ENCODE measurements at places on chromosomes 2 and 18.

- DNase-seq, result no peak
Measured at GRCh38 chr2:235856151-235856854, 311.9 kb downstream of the GBX2 start.

GRCh38 chr2:231361701-231362554 lies 33.6 kb upstream of the B3GNT7 start:
- no peak for DNase-seq

GRCh38 chr2:219285894-219286425 lies 6.8 kb downstream of the DNAJB2 start:
- no peak for DNase-seq

DNA sequence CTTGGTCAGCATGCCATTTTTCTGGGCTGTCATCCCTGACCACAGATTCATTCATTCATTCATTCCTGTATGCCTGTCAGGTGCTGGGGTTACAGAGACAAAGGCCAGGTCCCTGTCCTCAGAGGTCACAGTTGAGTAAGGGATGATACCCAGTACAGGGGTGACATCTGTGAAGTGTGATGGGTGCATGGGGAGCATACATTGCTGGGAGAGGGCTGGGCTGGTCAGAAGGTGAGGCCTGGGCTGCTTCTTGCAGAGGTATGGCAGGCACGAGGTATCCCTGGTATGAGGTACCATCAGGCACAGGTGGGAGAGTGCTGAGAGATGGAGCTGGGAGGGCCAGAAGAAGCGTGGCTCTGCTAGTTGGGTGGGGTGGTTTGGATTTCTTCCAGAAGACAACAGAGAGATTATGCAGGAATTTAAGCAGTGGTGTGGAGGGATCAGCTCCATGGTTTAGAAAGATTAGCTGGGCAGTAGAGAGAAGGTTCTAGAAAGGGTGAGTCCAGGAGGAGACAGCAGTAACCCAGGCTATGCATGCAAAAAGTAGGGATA lies 181.9 kb upstream of the HAAO start:
- DNase-seq, result no peak

GRCh38 chr2:105744091-105744908 lies 412 bp upstream of the NCK2 start:
- no peak for DNase-seq

DNA sequence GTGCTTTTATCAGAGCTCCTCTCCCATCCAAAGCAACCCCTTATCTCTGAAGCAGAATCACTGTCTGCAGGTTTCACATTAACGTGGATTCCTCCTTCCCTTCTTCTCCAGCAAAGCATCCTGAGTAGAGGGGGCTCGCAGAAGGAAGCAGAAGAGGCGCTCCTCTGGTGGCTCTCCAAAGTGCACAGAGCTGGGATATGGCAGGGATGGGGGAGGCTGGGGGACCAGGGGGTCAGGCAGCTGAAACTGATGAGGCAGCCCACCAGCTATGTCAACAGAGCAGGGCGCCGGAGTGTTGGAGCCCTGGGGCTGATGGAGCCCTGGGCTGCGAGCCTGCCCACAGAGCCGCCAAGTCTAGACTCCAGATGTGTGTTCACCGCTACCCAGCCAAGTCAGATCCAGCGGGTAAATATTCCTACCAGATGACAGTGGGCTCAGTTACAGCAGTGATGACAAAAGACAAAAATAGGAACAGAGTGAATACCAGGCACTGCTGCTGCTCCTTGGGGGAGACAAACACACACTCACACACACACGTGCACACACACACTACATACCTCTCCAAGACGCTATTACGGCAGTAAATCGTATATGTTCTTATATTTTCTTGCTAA lies 678.3 kb upstream of the ID2 start:
- peak; percentile 73 for DNase-seq

- DNase-seq, result no peak
Measured at GRCh38 chr18:13548106-13548819, 178.1 kb downstream of the FAM210A start.

GRCh38 chr2:205115511-205115910 lies 566.8 kb upstream of the NRP2 start:
- DNase-seq, result no peak

DNA sequence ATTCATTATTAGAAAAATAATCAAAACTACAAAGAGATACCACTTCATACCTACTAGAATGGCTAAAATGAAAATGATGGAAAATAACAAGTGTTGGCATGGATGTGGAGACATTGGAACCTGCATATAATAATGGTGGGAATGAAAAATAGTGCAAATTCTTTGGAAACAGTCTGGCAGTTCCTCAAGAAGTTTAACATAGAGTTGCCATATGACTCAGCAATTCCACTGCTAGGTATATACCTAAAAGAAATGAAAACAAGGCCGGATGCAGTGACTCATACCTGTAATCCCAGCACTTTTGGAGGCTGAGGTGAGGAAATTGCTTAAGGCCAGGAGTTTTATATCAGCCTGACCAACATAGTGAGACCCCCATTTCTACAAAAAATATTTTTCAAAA lies 41.6 kb upstream of the ACYP2 start:
- no peak for DNase-seq

DNA sequence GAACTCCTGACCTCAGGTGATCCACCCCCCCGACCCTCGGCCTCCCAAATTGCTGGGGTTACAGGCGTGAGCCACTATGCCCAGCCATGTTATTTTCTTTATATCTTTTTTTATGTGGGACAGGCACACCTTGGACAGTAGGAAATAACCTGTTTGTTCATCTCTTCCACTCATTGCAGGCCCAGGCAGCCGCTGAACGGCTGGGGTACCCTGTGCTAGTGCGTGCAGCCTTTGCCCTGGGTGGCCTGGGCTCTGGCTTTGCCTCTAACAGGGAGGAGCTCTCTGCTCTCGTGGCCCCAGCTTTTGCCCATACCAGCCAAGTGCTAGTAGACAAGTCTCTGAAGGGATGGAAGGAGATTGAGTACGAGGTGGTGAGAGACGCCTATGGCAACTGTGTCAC lies 8.4 kb downstream of the CAD start:
- no peak for DNase-seq

- DNase-seq, result no peak
Measured at GRCh38 chr2:85911814-85912692, 23.3 kb upstream of the ST3GAL5 start.

GRCh38 chr2:191557841-191558240 lies 120.1 kb upstream of the NABP1 start:
- no peak for DNase-seq

GRCh38 chr18:64027931-64028695 lies 58.2 kb downstream of the SERPINB8 start:
- no peak for DNase-seq

- no peak for DNase-seq
Measured at GRCh38 chr2:150653351-150653750, 165.9 kb upstream of the RND3 start.

GRCh38 chr18:39441648-39442047 lies 1876.0 kb upstream of the CELF4 start:
- no peak for DNase-seq

DNA sequence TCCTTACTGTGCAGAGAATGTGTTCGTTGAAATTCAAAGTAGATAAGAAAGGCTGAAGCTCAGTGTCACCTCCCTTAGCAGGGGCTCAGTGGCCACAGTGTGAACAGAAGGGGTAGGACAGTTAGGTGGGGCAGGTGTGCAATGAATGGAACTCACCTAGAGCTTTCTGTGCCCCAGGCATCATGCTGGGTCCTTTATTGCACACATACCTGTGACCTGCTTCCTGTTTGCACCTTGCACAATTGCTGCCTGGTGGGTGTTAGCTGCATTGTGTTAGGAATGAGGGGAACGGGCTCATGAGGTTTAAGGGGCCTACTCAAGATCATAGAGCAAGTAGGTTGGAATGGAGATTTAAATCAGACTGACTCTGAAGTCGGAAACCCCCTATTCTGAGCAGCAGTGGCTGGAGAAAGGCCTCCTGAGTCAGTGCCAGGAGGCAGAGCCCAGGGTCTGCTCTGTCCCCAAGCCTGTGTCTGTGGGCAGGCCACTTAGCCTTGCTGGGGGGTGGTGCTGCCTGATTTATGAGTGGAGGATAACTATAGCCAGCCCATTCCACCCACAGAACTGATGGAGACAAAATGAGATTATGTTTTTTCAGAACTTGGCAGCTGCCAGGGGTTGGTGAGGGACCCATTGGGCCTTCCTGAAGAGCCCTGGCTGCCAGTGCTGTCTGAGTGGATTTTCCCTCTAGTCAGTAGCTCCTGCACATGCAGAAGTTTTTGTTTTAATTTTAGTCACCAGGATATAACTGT lies 76.2 kb downstream of the NPAS2 start:
- no peak for DNase-seq

GRCh38 chr2:107323946-107324565 lies 438.1 kb upstream of the ST6GAL2 start:
- no peak for DNase-seq

GRCh38 chr18:79258447-79258846 lies 137.3 kb upstream of the NFATC1 start:
- no peak for DNase-seq

DNA sequence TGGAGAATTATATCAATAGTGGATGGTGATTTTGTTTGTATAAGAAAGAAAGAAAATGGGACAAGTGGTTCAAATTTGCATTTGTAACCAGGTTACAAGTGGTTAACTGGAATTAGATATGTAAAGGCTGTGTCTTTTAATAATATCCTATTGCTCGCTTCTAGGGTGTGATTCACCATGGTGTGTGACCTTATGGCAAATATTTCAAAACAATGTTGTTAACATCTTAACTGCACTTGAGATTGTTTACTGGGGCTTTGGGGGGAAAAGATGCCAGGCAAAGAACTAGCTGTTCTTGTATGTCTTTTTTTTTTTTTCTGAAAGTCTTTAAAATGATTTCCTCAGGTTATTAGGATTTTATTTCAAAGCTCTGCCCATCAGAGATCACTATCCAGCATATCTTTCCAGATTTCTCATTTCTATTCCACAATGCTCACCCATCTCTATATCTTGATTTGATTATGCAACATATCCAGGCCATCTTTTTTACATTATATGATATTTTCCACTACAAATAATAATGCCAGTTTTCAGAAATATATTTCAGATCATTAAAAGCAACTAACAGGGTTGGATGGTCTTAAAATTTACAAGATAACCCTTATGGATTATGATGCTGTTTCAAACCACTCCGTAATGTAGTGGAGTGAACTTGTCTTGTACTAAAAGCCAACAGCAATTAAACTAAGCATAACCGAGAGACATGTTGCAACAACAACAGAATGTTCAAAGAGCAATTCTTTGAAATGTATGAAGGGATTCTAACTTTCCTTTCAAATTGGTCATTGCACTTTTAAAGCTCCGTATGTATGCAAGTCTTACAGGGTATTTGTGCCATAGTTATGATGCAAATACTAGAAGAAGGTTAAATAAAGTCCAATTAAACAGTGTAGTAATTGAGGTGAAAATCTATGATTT lies 341.5 kb upstream of the ETAA1 start:
- no peak for DNase-seq

- DNase-seq, result no peak
Measured at GRCh38 chr2:95277246-95277906, 3.1 kb downstream of the PROM2 start.

GRCh38 chr2:153059338-153060052 lies 341.1 kb downstream of the ARL6IP6 start:
- DNase-seq, result no peak

DNA sequence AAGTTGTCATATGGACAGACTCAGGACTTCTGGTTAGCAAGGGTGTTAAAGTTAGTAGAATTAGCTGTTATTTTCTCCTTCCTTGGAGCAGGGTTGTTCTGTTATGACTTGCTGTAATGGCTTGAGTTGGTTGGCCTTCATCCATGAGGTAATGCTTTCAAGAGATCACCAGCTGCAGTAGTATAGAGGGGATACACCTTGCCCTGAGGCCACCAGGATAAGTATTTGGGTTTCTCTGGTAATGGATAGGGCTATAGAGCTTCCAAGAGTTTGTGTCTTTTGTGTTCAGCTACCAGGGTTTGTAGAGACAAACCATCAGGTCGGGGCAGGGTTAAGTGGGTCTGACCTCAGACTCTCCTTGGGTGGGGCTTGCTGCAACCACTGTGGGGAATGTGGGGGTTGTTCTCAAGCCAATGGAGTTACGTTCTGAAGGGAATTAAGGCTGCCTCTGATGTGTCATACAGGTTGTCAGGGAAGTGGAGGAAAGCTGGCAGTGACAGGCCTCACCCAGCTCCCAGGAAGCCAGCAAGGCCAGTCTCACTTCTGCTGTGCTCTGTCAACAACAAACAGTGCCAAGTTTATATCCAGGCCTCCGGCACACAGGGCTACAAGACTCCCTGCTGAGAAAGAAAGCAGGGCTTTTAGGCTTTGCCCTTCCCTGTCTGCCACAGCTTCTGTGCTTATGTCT lies 356.6 kb downstream of the SPAG16 start:
- no peak for DNase-seq

GRCh38 chr2:218312267-218312756 lies 20.0 kb upstream of the TMBIM1 start:
- DNase-seq, result no peak

DNA sequence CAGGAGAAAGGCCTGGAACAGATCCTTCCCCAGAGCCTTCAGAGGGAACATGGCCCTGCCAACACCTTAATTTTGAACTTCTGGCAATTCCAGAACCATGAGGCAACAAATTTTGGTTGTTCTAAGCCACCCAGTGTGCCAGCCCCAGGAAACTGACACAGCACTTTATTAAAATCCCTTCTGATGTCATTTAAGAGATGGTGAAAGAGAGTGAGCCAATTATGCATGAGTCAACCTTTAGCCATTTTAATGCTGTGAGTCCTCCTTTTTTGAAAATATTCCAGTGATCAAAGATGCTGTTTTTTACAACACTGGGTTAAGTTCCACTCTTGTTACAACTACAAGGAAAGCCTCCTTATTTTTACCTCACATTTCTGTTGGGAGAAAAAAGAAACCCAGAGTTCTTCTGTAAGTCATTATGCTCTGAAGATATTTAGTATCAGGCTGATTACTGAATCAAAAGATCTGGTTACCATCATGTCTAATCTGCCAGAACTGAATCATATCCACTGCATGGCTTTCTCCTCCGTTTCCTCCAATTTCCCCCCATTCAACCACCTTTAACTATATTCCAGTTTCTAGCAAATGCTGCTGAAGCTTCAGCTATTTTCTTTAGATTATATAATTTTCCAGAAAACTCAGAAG lies 235.4 kb downstream of the TXNL1 start:
- DNase-seq, result no peak

GRCh38 chr2:182858671-182859070 lies 7.8 kb downstream of the FRZB start:
- DNase-seq, result no peak

DNA sequence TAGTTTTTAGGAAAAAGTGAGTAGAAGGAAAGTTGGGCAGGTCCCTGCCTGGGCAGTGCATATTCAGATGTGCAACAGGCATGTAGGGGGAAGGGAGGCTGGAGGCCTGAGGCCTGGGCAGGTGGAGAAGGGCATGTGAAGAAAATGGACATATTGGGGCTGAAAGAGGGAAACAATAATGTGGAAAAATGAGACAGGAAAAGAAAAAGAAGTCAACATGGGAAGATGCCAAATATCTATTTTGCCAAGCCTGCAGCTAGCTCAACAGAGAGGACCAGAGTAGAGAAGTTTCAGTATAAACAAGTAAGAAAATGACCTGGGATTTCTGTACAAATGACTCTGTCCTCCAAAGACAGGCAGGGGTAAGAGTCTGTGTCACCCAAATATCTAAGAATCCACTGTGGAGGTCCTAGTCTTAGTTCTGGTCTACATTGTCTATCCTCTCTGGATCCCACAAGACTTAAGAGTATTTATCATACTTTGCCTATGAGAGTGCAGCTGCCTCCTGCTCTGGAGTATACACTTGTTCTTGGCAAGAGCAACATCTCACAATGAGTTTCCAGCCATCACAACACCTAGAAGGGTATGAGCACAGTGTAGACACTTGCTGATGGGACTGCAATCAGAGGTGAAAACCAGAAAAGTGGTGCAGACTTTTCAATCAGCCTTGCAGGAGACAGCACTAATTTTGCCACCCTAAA lies 80.2 kb downstream of the CLHC1 start:
- DNase-seq, result no peak

GRCh38 chr2:21103274-21103891 lies 20.4 kb upstream of the TDRD15 start:
- no peak for DNase-seq

Measured in SHP77 treated with DMSO at 0.1 percent for 48 hours (cell line).